ENCODE measurements at places on chromosomes 4 and X.

GRCh38 chrX:20280938-20281337, 14.2 kb upstream of the RPS6KA3 start:
- DNase-seq, result no peak

DNA sequence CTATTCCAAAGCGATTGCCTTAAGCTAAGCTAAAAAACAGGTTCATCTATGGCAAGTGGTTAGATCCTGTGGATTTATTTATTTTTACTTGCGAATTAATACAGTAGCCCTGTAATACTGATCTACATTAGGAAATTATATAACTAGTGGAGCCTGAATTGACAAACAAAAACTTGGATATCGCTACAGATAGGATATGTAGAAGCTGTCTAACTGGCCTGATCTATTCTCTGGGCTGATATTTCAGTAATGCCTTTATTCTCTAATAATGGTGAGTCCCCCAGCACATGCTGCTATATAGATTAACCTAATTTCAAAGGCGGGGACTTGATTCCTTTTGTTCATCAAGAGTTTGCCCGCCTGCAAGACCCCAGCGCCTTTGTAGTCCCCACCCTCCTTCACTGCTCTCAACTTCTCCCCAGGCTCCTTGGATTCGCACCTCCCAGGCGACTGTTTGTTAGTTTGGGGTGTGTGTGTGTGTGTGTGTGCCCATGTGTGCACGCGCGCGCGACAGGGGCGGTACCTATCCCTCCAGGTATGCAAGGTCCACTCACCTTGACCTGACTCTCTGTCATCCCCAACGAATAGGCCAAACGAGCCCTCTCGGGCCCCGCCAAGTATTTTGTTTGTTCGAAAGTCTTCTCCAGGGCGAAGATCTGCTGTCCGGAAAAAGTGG, 3.8 kb downstream of the NKX6-1 start:
- no peak for DNase-seq

DNA sequence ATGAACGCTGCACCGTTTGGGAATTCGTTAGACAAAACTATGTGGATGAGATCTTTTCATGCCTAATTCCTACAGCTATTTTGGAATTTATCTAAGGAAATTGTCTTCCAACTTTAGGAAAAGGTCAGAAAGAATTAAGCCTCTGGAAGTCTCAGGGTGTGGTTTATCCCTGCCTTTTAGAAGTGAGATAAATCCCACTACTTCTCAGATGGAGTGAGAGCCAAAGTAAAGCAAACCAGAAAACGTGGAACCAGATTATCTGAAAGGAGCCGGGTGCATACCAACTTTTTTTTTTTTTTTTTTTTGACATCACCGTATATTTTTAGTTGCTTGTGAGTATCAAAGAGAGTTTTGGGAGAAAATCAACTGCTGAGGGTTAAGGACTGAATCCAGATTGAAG, 79.6 kb downstream of the VCX2 start:
- no peak for DNase-seq

DNA sequence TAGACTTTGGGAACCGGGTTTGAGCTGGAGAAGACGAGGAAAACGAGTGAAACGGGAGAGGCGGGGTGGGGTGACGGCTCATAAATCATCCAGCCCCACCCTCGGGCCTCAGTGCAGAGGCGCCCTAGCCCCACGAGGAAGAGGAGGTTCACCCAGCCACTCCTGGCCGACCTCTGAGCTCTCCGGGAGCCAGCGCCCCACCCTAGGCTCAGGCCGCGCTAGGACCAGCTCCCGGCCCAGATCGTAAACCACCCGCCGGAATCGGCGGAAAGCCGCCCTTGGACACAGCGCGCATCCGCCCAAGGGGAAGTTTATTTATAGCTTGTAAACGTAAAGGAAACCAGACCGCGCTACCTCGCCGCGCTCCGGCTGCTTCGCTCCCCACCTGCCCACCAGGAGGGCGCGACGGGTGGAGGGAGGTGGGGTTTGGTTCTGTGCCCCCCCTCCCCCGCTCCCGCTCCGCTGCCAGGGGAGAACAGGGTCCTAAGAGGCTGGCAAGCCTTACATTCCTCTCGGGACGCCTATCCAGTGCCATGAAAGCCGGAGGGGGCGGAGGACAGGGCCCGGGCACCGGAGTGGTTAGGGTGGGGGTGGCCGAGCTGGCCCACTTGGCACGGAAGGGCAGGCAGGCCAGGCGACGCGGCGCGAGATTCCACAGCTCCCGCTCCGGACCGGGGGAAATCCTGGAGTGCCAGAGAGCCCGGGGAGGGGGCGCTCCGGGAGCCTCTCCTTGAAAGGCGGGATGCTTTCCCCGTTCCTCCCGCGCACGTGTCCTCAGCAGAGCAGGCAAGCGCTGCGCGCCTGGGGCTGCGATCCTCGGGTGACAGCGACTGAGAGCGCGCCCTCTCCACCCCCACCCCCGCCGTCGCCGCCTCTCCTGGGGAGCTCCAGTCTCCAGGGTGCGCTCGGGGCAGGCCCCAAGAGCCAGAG, 84.2 kb downstream of the BCOR start:
- DNase-seq, result peak; percentile 47

DNA sequence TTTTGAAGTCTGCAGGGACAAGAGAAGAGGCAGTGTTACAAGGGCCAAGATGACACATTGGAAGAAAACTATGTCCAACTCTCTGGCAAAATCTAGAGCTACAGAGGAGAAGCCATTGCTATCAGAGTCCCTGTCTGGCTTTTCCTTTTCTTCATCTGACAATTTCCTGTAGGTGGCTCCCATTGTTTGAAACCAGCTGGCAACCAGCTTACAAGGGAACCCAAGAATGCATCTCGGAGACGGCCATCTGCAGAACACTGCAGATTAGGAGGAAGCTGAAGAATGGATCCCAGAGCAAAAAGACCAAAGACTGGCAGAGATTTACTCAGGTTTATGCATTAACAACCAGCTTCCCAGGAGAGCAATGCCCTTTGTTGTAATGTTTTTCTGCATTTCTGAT, 216.2 kb upstream of the CTSO start:
- no peak for DNase-seq

GRCh38 chr4:108772402-108772801, 9.5 kb upstream of the ETNPPL start:
- no peak for DNase-seq

DNA sequence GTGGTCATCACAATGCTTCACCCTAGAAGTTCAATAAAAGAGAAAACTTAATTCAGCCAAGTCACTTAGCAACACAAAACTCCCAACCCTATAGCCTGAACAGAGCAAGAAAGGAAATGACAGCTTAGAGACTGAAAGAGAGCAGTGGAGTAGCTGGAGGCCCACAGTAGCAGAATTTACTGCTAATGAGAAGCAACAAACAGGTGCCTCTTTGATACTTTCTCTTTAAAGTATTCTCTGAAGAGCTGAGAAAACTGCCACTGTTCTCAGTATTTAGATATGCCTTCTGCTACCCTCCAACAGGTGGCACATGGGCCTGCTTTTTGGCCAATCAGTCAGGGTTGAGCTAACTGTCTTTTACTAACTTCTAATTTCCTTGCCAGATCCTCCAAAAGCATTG, 240.0 kb downstream of the GPC3 start:
- no peak for DNase-seq

- DNase-seq, result no peak
These were observed 15.8 kb downstream of the TBC1D9 start for GRCh38 chr4:140740422-140740821.

- DNase-seq, result no peak
These were observed 21.2 kb downstream of the TRAM1L1 start for GRCh38 chr4:117063961-117064696.

- no peak for DNase-seq
These were observed 9.4 kb downstream of the KLF3 start for GRCh38 chr4:38673130-38673978.

GRCh38 chr4:166538491-166539005, 665.5 kb downstream of the TLL1 start:
- no peak for DNase-seq

DNA sequence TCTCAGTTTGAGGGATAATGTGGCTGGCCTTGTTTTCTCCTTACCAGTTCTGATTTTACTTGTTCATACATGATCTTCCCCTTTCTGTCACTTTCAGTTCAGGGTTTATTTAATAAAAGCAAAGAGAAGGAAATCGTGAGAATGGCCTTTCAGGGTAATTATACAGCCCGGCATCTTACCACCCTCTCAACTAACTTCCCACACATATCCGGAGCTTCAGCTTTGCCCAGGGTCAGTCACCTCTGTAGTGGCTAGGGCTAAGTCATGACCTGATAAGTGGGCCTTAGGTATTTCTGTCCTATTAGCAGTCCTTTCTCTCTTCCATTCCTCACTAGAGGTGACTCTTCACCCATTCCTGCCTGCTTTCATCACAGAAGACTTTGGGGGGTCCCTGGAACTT, 15.8 kb downstream of the TRPC5 start:
- no peak for DNase-seq

- DNase-seq, result no peak
These were observed 127.2 kb downstream of the CCSER1 start for GRCh38 chr4:90254357-90254756.

- DNase-seq, result no peak
These were observed 184.6 kb downstream of the SPATA18 start for GRCh38 chr4:52235552-52236201.

DNA sequence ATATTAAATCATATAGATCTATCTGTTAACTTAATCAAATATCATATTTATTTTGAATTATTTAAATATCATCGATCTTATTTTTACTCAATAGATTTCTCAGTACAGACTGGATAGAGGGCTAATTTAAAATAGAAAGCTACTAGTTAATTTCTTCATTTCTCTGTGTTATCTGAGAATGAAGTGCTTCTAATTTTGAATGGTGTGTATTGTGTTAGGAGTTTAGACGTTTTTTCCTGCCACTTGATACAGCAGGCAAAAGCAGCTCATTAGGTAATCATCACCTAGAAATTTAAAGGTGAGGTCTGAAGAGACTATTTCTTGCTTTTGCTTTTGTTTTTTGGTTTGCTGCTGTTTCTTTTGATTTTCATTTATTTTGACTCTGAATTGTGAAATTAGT, 948.8 kb upstream of the TENM3 start:
- no peak for DNase-seq

DNA sequence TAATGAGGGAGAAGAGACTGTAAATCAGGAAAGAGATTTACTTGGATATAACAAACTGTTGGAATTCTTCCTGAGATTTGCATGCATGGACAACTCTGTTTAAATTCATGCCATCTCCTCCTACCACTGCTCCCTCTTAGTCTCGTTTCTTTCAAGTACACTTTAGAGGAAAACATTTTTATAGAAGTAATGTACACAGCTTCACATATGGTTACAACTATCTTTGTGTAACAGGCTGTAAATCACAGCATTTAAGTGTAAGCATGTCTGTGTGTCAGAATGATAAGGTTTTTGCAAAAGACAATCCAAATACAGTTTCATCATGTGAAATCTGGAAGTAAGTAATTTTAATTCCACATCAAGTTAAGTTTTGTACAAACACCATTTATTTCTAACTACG, 21.5 kb upstream of the ENPEP start:
- no peak for DNase-seq

- DNase-seq, result no peak
These were observed 471.7 kb upstream of the HS3ST1 start for GRCh38 chr4:11900359-11900758.

DNA sequence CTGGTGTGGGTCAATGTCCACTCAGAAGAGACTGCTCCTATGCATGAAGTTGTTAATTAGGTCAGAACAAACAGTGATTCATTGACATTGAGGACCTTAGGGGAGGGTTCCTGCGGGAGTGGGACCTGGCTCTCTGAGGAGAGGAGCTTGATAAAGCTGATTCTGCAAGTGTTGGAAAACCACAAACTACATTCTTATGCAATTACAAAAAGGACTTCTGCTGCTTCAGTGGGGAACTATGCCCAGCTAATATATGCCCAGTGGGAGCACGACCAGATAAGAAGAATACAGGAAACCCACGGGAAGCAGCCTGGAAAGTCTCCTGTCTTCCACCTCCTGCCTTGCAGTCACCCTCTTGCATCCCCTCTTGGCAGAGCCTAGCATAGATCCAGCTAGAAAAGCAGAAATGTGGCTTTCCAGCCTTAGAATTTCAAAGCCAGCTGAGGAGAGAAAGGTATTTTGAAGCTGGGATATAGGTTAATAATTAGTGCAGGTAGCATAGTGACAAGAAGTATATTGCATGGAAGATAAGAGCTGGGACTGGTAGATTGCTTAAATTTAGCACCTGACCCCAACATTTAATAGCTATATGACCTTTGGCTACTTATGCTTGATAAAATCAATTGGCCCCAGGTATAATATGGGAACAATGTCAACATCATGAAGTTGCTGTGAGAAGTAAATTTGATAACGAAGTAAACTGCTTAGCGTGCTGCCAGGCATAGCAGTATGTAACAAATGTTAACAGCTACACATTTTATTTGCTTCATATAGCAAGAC, 34.9 kb upstream of the UGT8 start:
- DNase-seq, result no peak

DNA sequence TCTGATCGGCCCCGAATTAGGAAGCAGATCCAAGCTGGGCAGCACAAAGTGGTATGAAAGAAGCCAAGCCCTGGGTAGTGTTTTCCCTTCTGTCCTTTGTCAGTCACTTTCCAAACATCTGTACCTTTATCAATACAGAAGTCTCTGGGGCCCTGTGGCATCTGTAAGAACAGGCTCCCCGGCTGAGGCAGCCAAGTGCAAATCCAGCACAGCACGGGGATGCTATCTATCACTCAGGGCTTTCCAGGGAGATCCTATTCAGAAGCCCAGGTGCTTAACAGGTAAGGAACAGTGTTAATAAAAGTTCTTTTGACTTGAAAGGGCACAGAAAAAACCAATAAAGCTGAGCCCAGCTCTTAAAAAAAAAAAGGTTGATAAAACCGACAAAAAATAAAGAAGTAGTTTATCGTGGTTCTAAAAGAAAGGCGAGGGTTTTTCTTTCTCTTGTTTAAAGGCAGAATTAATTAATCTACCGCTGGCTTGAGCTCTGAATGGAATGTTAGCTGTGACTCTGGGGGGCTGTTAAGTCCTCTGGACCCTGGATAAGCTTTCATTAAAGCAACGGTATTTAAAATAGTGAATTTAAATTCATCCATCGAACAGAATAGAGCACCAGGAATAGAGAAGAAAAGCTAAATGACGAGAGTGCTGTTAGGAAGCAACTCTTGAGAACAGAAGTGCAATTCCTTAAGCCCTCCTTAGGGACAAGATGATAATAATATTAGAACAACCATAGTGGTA, 119.1 kb upstream of the GATB start:
- no peak for DNase-seq

GRCh38 chr4:108649863-108650211, 562 bp upstream of the OSTC start:
- no peak for DNase-seq

GRCh38 chr4:186189656-186190055, 1.7 kb upstream of the CYP4V2 start:
- no peak for DNase-seq

- no peak for DNase-seq
These were observed 134.0 kb upstream of the ZIC3 start for GRCh38 chrX:137431693-137432488.

- DNase-seq, result peak; percentile 18
These were observed 7.6 kb upstream of the OPHN1 start for GRCh38 chrX:68440940-68441339.

- no peak for DNase-seq
These were observed 13.6 kb downstream of the AMTN start for GRCh38 chr4:70531981-70532380.

- no peak for DNase-seq
These were observed 28.3 kb downstream of the CYTL1 start for GRCh38 chr4:4990857-4991540.

Measured in posterior cingulate gyrus (tissue), 11 donors.